ENCODE measurements at places on chromosomes 5 and 9.
A peak's percentile ranks its signal among the peaks of the same experiment; 100 is the strongest.

- DNase-seq = peak; percentile 75
These were observed 129.6 kb downstream of the KCNIP1 start for GRCh38 chr5:170633235-170634081.

- DNase-seq = no peak
These were observed 36.2 kb downstream of the SPOCK1 start for GRCh38 chr5:137462816-137463520.

DNA sequence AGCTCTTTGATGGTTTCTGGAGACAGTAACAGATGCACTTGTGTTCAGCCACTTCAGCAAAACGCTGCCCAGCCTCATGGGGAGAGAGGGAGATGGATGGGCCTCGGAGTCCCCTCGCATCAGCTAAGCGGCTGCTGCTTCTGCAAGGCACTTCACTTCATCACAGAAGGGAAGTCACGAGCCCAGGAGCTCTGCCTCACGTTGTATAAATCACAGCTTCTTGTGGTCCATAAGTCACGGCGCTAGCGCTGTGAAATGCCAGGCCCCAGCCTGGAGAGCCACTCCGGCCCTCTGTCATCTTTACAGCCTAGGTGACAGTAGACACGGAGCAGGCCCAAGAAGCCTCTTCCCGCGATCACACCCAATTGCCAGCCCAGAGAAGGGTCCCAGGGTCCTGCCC is 23.4 kb downstream of the DBH start:
- no peak for DNase-seq

DNA sequence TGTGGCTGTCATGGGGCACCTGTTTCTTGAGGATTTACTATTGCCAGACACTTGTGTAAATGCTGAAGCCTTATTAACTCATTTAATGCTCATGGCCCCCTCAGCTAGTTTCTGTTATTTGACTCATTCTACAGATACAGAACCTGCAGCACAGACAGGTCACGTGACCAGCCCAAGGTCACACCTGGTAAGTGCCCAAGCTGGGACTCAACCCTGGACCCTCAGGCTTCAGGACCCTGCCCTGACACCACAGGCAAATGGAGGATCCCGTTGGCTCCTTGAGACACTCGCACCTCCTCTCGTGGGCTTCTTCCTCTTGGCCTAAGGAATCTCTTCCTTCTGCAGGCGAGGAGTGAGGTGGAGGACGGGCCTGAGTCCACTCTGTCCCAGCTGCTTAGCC is 10.6 kb upstream of the NEURL1B start:
- no peak for DNase-seq

GRCh38 chr9:341634-342421 is 127.2 kb downstream of the DOCK8 start:
- no peak for DNase-seq

- DNase-seq = peak; percentile 70
These were observed 2.9 kb downstream of the NSMF start for GRCh38 chr9:137456061-137456863.

GRCh38 chr9:19496321-19497050 is 87.7 kb downstream of the ACER2 start:
- no peak for DNase-seq

All from iris pigment epithelial cell (primary cell).